ENCODE measurements at places on chromosomes 7 and 10. TPM values are rescaled to one million over a fixed set of nuclear protein-coding genes. Genes with fewer than 3 reads are reported as not detected.

GRCh38 chr10:103800789-103801540 lies 54.4 kb downstream of the SH3PXD2A start:
- DNase-seq = no peak
- peaks cover 13% of the 10 kb centered on the region for H3K4me1 ChIP-seq
- H3K27me3 ChIP-seq = peaks cover 3% of the 10 kb centered on the region
- H3K27ac ChIP-seq = peak overlapping the region; percentile 25

GRCh38 chr7:135189961-135190360 lies 19.5 kb upstream of the CYREN start:
- H3K27ac ChIP-seq = no peak overlapping the region
- H3K36me3 ChIP-seq = peaks cover 39% of the 10 kb centered on the region
- H3K4me1 ChIP-seq = no peaks in the 10 kb centered on the region
- no peaks in the 10 kb centered on the region for H3K27me3 ChIP-seq

- no peak overlapping the region for H3K4me3 ChIP-seq
- DNase-seq = no peak
Measured at GRCh38 chr7:136046548-136046947, 69.4 kb upstream of the MTPN start.

DNA sequence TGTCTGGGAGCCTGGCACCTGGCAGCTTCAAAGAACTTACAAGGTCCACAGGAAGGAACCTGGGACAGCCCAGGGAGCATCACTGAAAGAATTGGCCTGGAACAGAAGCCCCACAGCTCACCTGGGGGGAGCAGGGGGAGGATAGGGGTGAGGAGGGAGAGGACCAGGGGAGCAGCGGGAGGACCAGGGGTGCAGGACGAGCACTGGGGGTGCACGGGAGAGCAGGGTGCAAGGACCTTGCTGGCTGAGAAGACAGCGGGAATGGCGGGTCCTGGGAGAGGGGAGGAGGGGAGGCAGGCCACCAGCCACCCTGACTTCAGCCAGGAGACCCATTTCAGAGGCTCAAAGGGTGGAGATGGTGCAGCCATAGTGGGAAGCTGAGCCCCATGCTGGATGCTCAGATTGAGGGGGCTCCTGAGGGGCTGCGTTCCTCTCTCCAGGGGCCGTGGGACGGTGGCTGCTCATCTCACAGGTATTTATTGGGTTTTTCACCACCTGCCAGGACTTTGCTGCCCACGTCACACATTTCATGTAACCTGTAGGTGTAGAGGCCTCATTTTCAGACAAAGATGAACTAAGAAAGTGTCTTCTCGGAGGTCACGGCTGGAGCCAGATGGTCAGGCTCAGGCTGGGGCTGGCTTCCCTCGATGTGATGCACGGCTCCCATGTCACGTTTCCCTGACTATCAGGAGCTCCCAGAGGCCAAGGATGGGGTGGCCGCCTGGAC lies 110.1 kb downstream of the WDR37 start:
- DNase-seq = no peak
- no peak overlapping the region for H3K27ac ChIP-seq
- H3K4me3 ChIP-seq = no peak overlapping the region
- H3K4me1 ChIP-seq = no peaks in the 10 kb centered on the region
- peaks cover 4% of the 10 kb centered on the region for H3K36me3 ChIP-seq
- peaks cover 10% of the 10 kb centered on the region for H3K27me3 ChIP-seq

- no peak overlapping the region for H3K4me3 ChIP-seq
- H3K27me3 ChIP-seq = peaks cover 4% of the 10 kb centered on the region
- DNase-seq = no peak
- no peak overlapping the region for H3K27ac ChIP-seq
- no peaks in the 10 kb centered on the region for H3K4me1 ChIP-seq
Measured at GRCh38 chr10:122328676-122329075, 45.8 kb upstream of the PLEKHA1 start.

DNA sequence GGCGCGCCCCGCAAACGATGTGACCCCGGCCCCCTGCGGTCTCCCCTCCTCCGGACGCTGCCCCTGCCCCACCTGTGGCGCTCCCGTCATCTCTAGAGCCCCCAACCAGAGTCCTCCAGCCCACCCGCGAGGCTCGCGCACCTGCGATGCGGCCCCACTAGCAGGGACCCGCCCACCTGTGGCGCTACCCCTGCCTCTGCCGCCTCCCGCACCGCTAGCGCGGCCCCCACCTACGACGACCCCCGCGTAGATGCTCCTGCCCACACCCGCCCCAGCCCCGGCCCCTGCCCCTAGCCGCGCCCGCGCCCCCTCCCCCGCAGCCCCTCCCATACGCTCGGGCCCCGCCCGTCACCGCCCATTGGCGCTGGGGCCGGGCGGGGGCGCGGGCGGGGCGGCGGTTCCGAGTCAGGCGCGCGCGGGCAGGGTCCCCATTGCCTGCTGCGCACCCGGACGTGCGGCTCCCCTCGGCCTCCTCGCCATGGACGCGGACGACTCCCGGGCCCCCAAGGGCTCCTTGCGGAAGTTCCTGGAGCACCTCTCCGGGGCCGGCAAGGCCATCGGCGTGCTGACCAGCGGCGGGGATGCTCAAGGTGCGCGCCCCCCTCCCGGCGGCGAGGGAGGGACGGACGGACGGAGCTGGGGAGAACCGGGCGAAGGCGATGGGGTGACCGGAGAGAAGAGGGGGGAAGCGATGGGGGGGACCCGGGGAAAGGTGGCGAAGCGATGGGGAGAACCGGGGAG lies at the start of gene PFKP:
Gene PFKP (plus strand): TSS at position 431 of the 741 bp plus-strand sequence. CDS start 48 bp downstream, at position 479.
- no peak within 1 kb of the TSS for H3K27ac ChIP-seq
- peak; percentile 33 for DNase-seq
- peaks cover 9% of the 10 kb centered on the region for H3K4me1 ChIP-seq

DNA sequence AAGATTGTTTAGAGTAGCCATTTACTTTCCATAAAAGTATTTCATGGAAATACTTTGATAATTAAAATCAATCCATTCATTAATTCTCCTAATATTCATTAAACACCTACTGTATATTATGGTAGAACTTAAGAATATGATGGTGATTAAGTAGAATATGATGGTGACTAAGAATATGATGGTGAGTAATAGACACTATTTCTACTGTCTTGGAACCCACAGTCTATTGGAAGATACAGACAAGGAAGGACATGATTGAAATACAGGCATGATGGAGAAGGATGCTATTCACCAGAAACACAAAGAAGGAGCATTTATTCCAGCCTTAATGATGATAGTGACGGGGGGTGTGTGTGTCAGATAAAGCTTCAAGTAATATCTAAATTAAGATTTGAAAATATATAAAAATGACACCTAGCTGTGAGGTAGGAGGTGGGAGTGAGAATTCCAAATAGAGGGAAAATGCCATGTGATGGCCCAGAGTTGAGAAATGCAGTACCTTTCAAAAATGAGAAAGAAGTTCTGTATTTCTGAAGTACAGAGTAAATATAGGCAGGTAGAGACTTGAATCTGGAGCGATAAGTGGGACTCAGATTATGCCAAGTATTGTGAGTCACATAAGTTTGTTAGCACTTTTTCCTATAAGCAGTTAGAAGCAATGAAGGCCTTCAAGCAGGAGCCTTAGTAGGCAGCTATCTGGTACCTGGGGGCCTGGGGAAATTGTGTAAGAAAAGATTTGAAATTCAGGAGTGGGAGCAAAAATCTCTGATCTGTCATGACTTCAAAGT lies 12.5 kb upstream of the CDK13 start:
- no peak overlapping the region for H3K4me3 ChIP-seq
- H3K4me1 ChIP-seq = no peaks in the 10 kb centered on the region
- no peak overlapping the region for H3K27ac ChIP-seq
- DNase-seq = no peak
- H3K36me3 ChIP-seq = no peaks in the 10 kb centered on the region
- H3K27me3 ChIP-seq = no peaks in the 10 kb centered on the region

- H3K36me3 ChIP-seq = no peaks in the 10 kb centered on the region
- H3K4me3 ChIP-seq = no peak overlapping the region
- DNase-seq = no peak
- peaks cover 1% of the 10 kb centered on the region for H3K27me3 ChIP-seq
- no peak overlapping the region for H3K27ac ChIP-seq
Measured at GRCh38 chr7:114310345-114311110, 104.1 kb upstream of the FOXP2 start.

- no peaks in the 10 kb centered on the region for H3K27me3 ChIP-seq
- no peak overlapping the region for H3K27ac ChIP-seq
- H3K36me3 ChIP-seq = no peaks in the 10 kb centered on the region
- no peak overlapping the region for H3K4me3 ChIP-seq
- H3K4me1 ChIP-seq = no peaks in the 10 kb centered on the region
Measured at GRCh38 chr7:117825132-117825531, 48.1 kb downstream of the CTTNBP2 start.

DNA sequence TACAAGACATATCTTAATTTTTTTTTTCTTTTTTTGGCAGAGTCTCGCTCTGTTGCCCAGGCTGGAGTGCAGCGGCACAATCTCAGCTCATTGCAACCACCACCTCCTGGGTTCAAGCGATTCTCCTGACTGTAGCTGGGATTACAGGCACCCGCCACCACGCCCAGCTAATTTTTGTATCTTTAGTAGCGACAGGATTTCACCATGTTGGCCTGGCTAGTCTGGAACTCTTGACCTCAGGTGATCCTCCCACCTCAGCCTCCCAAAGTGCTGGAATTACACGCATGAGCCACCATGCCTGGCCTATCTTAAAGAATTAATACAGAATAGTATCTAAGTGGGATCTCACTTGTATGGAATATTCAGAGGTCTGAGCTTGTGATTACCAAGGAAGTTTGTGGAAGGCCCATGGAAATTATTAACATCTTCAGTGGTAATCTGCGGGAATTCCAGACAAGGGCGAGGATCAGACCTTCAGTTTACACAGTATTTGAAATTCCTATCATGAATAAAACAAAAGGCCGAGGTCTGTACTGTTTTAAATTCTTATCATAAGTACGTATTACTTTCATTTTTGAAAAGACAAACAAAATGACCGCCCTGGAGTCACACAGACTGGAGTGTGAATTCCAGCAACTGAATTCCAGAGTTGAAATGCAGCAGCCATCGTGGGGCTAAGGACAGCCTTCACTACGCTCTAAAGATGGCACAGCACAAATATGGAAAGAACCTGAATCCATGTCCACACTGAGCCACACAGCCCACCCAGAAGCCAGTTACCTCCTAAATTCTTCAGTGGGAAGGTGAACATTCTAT lies 16.7 kb downstream of the GPRIN2 start:
- H3K36me3 ChIP-seq = no peaks in the 10 kb centered on the region
- H3K27me3 ChIP-seq = peaks cover 15% of the 10 kb centered on the region
- peak overlapping the region; percentile 80 for H3K4me3 ChIP-seq
- H3K4me1 ChIP-seq = peaks cover 7% of the 10 kb centered on the region
- no peak for DNase-seq

GRCh38 chr7:69780379-69780778 lies 182.1 kb downstream of the AUTS2 start:
- no peak overlapping the region for H3K4me3 ChIP-seq
- H3K27ac ChIP-seq = peak overlapping the region; percentile 16
- DNase-seq = no peak
- peaks cover 10% of the 10 kb centered on the region for H3K4me1 ChIP-seq
- H3K27me3 ChIP-seq = no peaks in the 10 kb centered on the region

GRCh38 chr7:115844857-115845256 lies 185.7 kb downstream of the TFEC start:
- no peaks in the 10 kb centered on the region for H3K36me3 ChIP-seq
- H3K4me1 ChIP-seq = no peaks in the 10 kb centered on the region

DNA sequence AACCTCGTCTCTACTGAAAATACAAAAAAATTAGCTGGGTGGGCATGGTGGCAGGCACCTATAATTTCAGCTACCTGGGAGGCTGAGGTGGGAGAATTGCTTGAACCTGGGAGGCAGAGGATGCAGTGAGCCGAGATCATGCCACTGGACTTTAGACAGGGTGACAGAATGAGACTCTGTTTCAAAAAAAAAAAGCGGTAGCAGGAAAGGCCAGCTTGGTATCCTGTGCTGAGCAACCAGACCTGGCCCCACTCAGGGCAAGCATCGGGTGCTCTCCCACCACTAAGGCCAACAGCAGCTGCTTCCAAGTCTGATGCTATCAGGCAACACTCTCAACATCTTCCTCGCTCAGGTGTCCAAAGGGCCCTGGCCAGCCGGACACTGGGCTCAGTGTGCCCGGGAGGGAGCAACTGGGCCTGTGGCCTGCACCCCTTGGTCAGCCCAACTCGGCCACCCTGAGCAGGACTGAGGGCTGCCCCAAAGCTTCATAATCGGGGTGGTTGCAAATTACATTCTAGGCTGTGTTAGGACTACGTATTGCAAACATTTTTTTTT lies 44.3 kb upstream of the MSMB start:
- peak overlapping the region; percentile 55 for H3K27ac ChIP-seq
- no peak for DNase-seq

- H3K27me3 ChIP-seq = peaks cover 15% of the 10 kb centered on the region
- H3K4me3 ChIP-seq = peak within 1 kb of the TSS; percentile 83
- DNase-seq = peak; percentile 57
- H3K4me1 ChIP-seq = peaks cover 18% of the 10 kb centered on the region
- peaks cover 4% of the 10 kb centered on the region for H3K36me3 ChIP-seq
- no peak within 1 kb of the TSS for H3K27ac ChIP-seq
Measured at GRCh38 chr10:70672165-70673042, at the start of gene ADAMTS14. Gene ADAMTS14, plus strand, starts transcription at chr10:70672506. Its CDS starts 297 bp downstream, at chr10:70672803.

GRCh38 chr10:19133992-19134391 lies 85.4 kb downstream of the MALRD1 start:
- no peak overlapping the region for H3K4me3 ChIP-seq
- peaks cover 4% of the 10 kb centered on the region for H3K4me1 ChIP-seq
- no peak overlapping the region for H3K27ac ChIP-seq
- no peaks in the 10 kb centered on the region for H3K27me3 ChIP-seq
- no peaks in the 10 kb centered on the region for H3K36me3 ChIP-seq
- DNase-seq = no peak

GRCh38 chr7:39924122-39924521 lies 25.9 kb upstream of the CDK13 start:
- no peak overlapping the region for H3K4me3 ChIP-seq
- H3K36me3 ChIP-seq = no peaks in the 10 kb centered on the region
- peaks cover under 1% of the 10 kb centered on the region for H3K27me3 ChIP-seq
- H3K4me1 ChIP-seq = no peaks in the 10 kb centered on the region
- DNase-seq = no peak

Gene FXYD4
- total RNA-seq = not detected

Gene MEOX2
- total RNA-seq = 0.10 TPM

Gene UPK3BL2
- 9.3 TPM for total RNA-seq

Gene EVX1
- 0.51 TPM for total RNA-seq

Gene MUC3A
- total RNA-seq = 3.4 TPM

Gene TMEM229A
- 0.26 TPM for total RNA-seq

Gene TMEM176A
- 1.3 TPM for total RNA-seq

Gene GPER1
- 0.72 TPM for total RNA-seq

Gene TRPV5
- total RNA-seq = not detected

Gene WBP1L
- 49.4 TPM for total RNA-seq

Gene TOMM7
- 191 TPM for total RNA-seq

Gene CCL24
- not detected for total RNA-seq

Gene ASB10
- not detected for total RNA-seq

Gene CXCL12
- total RNA-seq = 0.97 TPM

Gene PSTK
- total RNA-seq = 5.2 TPM

All from endothelial cell (in vitro differentiated cells).